Bladder microvascular endothelial cell (primary cell): ENCODE measurements at places on chromosomes 11 and 22. TPM values are rescaled to one million over a fixed set of nuclear protein-coding genes. Genes with fewer than 3 reads are reported as not detected.

PRODH gene
- 0.16 TPM in 1 of 2 replicates, not detected in the other for total RNA-seq

MISFA gene
- under 0.01 and 0.82 TPM in 2 replicates for total RNA-seq

BTG4 gene
- total RNA-seq = not detected in 2 replicates

SHANK2 gene
- under 0.01 and 0.38 TPM in 2 replicates for total RNA-seq

PHETA2 gene
- 14.4 and 28.8 TPM in 2 replicates for total RNA-seq

C22orf42 gene
- total RNA-seq = not detected in 2 replicates

TESMIN gene
- total RNA-seq = 1.5 and 2.3 TPM in 2 replicates

CSF2RB gene
- total RNA-seq = 6.5 and 8.9 TPM in 2 replicates
